ENCODE measurements at places on chromosomes 2 and 18.

GRCh38 chr2:143426296-143426695, 297.1 kb downstream of the ARHGAP15 start:
- no peak for DNase-seq

GRCh38 chr2:235639428-235639773, 145.6 kb downstream of the AGAP1 start:
- DNase-seq = no peak

- DNase-seq = no peak
Measured at GRCh38 chr2:85401844-85402243, 8.3 kb downstream of the CAPG start.

DNA sequence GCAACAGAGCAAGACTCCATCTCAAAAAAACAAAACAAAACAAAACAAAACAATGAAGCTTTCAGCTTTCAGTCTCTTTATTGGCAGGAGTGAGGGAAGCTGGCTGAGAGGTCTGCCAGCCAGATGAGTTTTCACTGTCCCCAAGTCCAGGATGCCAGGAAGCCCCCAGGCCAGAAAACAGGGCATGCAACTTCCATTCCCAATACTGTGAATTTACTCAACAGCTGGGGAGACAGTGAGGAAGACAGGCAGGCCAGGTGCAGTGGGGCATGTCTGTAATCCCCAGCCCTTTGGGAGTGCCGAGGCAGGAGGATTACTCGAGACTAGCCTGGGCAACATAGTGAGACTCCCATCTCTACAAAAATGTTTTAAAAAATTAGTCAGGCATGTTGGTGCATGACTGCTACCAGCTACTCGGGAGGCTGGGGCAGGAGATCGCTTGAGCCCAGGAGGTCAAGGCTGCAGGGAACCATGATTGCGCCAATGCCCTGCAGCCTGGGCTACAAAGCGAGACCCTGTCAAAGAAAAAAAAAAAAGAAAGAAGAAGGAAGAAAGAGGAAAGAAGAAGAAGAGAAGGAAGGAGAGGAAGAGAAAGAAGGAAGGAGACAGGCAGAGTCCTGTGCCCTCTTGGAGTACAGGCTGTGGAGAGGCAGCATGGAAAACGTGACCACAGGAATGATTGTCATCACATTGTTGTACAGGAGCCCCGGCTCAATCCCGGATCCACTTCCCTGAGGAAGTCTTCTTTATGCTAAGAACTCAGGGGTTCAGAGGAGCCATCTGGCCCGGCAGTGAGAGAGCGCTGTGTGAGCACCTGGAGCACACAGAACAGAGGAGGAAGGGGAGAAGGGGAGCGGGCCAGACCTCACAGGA, 29.2 kb upstream of the POMC start:
- DNase-seq = no peak

GRCh38 chr2:159683817-159684216, 28.5 kb upstream of the MARCHF7 start:
- DNase-seq = no peak

Measured in GM06990 (cell line).